ENCODE measurements at places on chromosomes 12 and 14.

GRCh38 chr12:101670007-101670671, 27.3 kb upstream of the CHPT1 start:
- DNase-seq = no peak

DNA sequence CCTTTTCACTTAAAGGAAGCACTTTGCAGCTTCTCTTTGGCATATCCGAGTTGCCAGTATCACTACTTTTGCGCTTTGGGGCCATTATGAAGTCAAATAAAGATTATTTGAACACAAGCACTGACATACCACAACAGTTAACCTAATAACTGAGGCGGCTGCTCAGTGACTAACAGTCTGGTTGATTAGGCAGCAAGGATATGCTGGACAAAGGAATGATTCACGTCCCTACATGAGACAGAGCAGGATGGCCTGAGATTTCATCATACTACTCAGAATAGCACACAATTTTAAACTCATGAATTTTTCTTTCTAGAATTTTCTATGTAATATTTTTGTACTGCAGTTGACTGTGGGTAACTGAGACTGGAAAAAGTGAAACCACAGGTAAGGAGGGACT, 56.9 kb upstream of the E2F7 start:
- no peak for DNase-seq

DNA sequence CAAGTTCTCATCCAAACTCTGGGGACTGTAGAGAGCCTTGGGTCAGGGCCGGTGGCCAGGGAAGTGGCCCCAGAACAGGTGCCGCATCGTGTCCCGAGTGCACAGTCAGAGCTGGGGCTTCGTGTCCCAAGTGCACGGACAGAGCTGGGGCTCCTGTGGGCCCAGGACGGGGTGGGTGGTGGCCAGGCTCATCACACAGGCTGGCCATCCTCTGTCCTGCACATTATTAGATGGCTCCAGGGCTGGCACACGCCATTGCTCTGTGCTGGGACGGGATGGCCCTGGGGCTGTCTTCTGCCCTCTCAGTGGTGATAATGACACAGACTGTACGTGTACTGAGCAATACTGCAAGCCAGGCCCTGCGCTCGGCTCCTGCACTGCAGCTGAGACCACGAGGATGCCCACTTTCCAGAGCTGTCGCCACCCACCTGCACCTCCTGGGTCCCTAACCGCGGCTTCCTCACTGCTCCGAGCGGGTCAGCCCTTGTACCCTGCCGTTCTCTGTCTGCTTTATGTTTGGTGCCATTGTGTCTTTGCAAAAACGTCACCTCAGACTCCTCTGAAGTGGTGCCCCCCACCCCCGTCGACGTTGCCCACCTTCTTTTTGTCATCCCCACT, 1.9 kb downstream of the FBRSL1 start:
- no peak for DNase-seq

DNA sequence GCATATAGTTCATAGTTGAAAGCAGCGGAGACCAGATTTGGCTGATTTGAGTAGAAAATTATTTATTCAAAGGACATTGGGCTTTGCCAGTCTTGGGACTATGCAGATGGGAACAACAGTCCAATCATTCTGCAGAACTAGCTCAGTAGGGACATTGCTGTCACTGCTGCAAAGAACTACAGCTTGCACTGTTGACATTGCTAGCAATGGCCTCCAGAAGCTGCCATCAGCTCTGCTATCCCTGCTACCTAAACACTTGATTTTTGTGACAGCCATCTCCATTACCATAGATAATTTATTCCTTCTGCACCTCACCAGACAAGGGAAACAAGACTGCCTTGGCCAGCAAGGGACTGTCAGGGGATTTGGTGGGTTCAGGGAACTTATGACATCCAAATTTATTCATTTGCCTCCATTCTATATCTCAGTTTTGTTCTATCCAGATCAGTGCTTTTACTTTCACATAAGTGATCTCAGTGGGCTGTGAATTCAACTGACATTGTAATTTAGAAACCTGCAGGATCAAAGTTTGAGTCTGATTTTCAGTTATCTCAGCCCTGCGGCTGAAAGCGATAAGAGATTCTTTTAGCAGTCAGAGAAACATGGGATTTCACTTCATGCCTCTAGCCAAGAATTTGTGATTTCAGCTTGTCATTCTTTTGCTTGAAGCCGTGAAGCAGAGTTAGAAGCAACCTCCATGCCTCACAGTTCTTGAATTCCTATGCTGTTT, 136.7 kb upstream of the FBXO33 start:
- no peak for DNase-seq

DNA sequence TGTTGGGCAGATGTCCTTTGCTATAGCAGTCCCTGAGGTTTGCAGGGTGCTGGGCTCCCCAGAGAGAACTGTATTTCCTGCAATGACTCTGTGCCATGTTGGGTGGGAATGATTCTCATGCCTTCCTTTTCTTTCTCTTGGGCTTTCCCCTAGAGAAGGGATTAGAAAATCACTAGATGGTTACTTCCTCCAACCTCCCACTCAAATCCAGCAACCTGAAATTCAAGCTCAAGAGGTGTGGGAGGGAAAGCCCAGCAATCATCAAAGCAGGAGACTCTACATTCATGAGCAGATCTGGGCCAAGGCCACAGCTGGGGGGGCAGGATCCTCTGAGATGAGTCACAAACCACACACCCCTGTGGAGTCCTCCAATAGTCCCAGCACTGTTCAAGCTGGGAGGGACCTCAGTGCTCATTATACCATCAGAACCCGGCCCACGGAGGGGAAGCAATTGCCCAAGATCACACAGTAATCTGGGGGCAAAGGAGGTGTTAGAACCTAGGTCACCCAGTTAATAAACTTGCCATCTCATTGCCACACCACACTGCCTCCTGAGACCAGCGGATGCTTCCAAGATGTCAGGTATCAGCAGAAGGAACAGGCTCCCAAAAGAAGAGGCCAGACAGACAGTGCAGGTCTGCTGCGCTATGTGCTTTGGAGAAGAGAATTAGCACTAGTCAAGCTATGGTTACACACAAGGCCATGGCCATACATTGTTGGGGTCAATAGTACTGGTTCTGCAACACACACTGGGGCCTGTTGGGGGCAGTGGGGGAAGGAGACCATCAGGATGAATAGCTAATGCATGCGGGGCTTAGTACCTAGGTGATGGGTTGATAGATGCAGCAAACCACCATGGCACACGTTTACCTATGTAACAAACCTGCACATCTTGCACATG, 65.7 kb downstream of the TTC9 start:
- DNase-seq = no peak

DNA sequence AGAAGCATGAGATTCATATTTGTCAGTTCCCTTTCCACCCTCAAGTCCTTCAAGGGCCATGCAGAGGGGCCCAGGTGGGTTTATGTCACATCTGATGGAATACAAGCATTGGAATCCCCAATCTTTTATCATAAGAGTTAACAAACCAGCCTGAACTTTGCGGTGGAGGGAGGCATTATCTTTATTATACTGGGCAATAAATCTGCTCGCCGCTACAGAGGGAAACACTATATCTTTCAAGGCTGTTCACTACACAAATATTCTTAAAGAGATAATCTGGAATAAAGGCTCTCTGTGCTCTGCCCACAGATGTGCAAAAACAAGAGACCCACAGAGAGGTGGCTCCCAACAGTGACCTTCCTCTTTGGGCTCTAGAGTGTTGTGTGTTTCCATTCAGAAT, 153.6 kb upstream of the PLEKHA5 start:
- DNase-seq = no peak

DNA sequence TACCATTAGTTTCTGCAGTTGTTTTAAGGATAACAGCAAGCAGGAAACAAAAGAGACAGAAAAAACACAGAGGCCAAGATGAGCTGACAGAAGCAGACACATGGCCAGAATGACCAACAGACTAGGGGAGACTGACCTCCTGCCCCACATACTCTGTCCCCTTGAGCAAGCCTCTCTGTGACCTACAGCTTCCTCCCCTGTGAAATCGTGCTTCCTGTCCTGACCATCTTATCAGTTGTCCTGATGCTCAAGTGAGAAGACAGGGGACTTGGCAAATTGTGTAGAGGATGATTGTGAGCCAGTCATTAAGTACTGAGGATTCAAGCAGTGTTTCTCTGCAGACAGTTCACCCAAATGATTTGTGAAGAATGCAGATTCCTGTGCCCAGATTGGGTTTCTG, 229.0 kb downstream of the SLC41A2 start:
- DNase-seq = no peak

- no peak for DNase-seq
Measured at GRCh38 chr14:91244501-91244901, at the start of gene GPR68. Gene GPR68 (minus strand): TSS chr14:91244704. CDS start chr14:91235050, 9,654 bp downstream.

GRCh38 chr14:57378661-57379060, 11.7 kb upstream of the NAA30 start:
- DNase-seq = no peak

- DNase-seq = no peak
Measured at GRCh38 chr14:28877923-28878322, 111.3 kb downstream of the FOXG1 start.

- no peak for DNase-seq
Measured at GRCh38 chr12:22755629-22756028, 130.7 kb downstream of the ETNK1 start.

DNA sequence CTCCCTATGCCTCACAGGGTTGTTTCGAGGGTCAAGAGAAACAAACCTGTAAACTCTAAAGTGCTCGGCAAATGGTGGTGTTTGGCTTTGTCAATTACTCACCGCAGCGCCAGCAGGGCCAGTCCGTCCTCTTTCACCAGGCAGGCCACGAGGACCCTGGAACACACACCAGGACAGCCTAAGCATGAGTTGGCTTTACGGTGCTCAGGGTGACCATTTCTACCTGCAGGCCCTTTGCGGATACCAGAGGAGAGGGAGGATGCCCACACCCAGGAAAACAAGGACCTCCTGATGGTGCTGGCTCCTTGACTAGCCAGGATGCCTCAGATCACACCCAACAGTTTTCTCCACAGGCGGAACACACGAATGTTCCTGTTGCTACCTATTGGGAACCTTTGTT, 11.5 kb downstream of the COL2A1 start:
- no peak for DNase-seq

DNA sequence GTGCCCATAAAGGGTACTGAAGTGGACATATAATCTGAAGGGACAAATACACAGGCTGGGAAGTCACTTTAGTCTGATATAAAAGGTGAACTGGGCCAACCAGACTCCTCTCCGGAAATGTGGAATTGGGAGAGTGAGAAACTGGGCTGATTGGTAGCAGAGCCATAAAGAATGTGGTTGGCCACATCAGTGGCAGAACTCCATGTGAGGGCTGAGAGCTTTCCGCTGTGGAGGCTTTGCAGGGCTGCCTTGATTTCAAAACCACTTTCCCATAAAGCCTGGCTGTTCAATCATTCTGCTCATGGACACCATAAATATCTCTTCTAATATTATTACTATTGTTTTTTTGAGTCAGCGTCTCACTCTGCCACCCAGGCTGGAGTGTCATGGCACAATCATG, 220.3 kb downstream of the MON2 start:
- no peak for DNase-seq
